Body of pancreas (tissue), 4 donors: ENCODE measurements at places on chromosomes 2 and 18.
A peak's percentile ranks its signal among the peaks of the same experiment; 100 is the strongest.

DNA sequence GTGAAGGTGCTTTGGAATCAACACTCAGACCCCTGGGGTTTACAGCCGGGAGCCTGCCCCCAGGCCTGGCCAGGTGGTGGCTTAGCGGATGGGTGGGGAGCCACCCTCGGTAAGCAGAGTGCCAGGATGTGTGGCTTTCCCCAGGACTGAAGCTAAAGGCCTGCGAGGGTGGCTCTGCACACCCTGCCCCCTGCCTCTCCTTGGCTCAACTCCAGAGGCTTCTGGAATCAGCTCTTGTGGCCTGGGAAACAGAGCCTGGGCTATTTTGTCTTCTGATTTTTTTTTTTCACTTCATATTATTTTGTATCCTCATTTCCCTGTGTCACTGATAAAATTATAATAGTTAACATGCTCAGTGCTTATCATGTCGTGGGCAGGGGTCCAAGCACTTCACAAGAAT, 79.8 kb downstream of the RHOB start:
- H3K4me1 ChIP-seq: peaks cover 16% of the 10 kb centered on the region
- H3K27ac ChIP-seq: peak overlapping the region; percentile 5
- no peaks in the 10 kb centered on the region for H3K36me3 ChIP-seq
- H3K4me3 ChIP-seq: no peak overlapping the region

DNA sequence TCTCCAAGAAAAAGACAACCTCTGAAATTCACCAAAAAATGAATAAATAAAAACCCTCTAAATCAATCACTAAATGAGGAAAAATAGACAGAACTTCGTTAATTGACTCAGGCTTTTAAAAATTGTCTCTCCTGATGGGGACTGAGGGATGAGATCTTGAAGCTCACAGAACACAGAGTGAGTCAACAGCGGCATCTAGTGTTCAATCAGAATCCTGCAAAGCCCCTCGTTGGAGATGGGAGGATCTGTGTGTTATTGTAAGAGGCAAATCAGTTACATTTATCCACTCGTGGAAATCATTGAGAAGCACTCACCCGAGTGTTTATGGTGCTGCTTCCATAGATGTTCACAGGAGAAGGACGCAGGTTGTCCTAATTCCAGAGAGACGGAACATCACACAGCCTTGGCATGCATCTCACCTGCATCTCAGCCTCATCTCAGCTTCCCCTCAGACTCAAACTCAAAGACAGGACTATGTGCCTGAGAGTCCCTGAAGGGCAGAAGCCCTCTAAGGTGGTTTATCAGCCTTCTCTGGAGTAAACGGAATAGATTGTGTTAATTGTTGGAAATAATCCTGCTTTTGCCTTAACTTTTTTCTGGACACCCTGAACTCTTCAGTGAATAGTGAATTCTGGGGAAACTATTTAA, 82.0 kb downstream of the MREG start:
- no peaks in the 10 kb centered on the region for H3K4me1 ChIP-seq
- no peaks in the 10 kb centered on the region for H3K36me3 ChIP-seq
- no peak overlapping the region for H3K4me3 ChIP-seq
- peak; percentile 53 for DNase-seq
- H3K27ac ChIP-seq: no peak overlapping the region

GRCh38 chr2:200380091-200380561, 73.6 kb downstream of the SPATS2L start:
- H3K4me3 ChIP-seq: no peak overlapping the region
- no peaks in the 10 kb centered on the region for H3K27me3 ChIP-seq
- H3K27ac ChIP-seq: no peak overlapping the region
- peaks cover 56% of the 10 kb centered on the region for H3K4me1 ChIP-seq
- no peaks in the 10 kb centered on the region for H3K36me3 ChIP-seq

DNA sequence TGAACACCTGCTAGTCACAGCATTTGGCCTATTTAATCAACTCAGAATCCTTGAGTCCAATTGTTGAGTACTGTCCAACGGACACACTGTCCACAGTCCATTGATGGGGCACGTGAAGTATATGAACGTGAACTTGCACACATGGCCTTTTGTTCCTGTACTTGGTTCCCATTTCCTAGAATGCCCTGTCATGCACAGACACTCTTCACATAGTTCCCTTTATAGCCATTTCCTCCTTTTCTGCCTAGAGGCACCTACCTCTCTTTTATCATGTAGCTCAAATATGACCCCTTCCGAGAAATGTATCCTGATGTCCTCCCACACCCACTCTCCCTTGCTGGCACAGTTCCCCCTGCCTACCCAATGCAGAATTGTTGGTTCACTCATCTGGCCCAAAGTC, 8.7 kb upstream of the CRYGA start:
- DNase-seq: no peak
- H3K4me3 ChIP-seq: no peak overlapping the region
- H3K4me1 ChIP-seq: no peaks in the 10 kb centered on the region
- H3K27me3 ChIP-seq: no peaks in the 10 kb centered on the region
- H3K36me3 ChIP-seq: no peaks in the 10 kb centered on the region

GRCh38 chr2:219531639-219532377, 11.8 kb downstream of the CHPF start:
- no peak overlapping the region for H3K27ac ChIP-seq
- no peak overlapping the region for H3K4me3 ChIP-seq
- peaks cover 16% of the 10 kb centered on the region for H3K27me3 ChIP-seq
- peaks cover 13% of the 10 kb centered on the region for H3K4me1 ChIP-seq
- no peaks in the 10 kb centered on the region for H3K36me3 ChIP-seq
- DNase-seq: no peak
